ENCODE measurements at places on chromosomes 2 and 18.

- DNase-seq, result peak; percentile 59
Observed at GRCh38 chr18:4232656-4233055, 222.5 kb downstream of the DLGAP1 start.

GRCh38 chr2:69168950-69169654 lies 156.1 kb downstream of the ANTXR1 start:
- DNase-seq, result no peak

DNA sequence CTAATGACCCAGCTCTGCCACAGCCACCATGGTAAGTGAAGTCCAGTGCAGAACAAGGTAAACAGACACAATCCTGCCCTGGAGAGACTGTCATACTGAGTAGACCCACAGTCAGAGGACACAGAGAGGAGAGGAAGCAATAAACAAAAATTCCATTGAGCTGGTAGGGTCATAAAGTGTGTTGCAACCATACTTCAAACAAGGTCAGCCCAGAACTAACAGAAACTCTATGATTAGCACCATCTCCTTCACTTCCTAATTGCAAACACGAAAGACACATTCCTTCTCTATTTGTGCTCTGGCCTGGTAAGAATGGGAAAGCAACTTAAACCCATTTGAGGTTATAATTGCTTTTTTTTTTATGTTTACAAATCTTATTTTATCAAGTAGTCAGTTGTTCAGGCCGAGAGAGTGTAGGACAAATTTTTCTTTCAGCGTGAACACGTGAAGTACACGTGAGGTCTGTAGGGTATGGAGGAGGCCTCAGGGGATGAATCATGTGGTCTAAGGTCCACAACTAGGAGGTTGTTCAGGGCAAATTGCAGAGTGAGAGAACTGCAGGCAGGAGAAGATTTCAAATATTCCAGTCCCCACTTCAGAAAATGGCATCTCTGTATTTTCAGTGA lies 71.4 kb upstream of the GLS start:
- DNase-seq, result no peak

GRCh38 chr18:37640504-37640903 lies 74.9 kb upstream of the CELF4 start:
- DNase-seq, result no peak

GRCh38 chr2:237533668-237534161 lies 32.7 kb upstream of the PRLH start:
- no peak for DNase-seq

DNA sequence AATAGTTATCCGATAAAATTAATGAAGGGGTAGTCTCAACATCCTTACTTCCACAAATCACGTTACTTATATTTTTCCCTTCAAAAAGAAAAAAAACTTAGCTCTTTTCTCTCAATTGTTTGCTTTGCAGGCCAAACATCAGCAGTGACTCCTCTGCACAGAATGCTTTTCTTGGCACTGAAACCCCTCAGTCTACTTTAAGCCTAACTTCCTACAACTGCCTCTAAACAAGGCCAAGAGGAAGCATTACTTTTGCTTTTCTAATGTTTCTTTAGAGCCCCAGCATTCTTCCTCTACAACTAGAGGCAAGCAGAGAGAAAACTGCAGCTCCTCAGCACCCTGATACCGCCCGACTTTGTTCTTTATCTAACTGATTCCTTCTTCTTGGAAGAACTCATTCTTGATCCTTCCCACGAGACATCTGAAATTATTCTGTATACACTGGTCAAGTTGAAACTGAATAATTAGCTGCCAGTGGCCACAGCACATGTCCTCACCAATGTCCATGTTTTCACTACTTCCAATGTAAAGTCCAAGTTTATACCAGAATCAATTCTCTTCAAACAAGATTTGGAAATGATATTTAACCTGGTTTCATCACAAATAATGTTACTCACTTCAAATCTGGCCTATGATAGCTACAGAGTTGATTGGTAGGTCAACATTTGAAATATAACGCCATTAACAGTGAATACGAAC lies 55.3 kb downstream of the DTNB start:
- DNase-seq, result no peak

- no peak for DNase-seq
Observed at GRCh38 chr2:67476809-67477790, 80.0 kb downstream of the ETAA1 start.

Data from GM06990 (cell line).